ENCODE measurements at places on chromosomes 7 and 10. TPM values are rescaled to one million over a fixed set of nuclear protein-coding genes. Genes with fewer than 3 reads are reported as not detected.

DNA sequence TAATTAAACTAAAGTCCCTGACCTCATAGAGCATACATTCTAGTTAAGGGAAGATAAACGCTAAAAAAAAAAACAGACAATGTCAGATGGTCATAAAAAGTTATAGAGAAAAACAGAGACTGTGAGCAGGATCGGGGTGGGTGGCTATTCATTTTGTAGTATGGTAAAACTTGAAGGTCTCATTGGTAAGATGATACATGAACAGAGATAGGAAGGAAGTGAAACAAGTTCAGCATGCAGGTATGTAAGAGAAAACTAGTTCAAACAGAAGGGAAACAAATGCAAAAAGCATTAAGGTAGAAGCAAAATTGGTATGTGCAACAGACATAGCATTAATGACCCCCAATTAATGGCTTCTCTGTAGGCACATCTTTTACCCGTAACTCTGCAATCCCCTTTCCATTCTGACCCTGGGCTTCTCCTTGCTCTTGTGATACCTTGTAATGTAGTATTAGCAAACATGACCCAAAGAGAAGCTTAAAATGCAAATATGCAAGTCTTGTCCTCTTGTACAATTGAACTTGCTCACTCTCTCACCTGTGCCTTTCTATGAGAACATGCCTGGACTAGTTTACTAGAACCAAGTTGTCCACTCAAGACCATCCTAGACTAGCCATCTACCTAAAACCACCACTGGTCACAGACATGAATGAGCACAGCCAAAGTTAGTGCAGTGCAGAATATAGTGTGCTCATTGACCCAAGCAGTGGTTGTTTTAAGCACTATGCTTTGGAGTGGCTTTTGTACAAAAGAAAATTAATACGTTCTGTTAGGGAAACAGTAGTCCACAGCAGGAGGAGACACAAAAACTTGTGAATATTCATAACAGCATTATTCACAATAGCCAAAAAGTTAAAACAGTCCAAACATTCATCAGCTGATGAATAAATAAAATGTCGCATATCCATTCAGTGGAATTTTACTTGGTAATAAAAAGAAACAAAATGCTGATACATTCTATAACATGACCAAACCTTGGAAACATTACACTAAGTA lies 57.0 kb downstream of the BRAF start:
- H3K27ac ChIP-seq, result no peak overlapping the region
- H3K4me1 ChIP-seq, result no peaks in the 10 kb centered on the region
- DNase-seq, result no peak

- peaks cover 28% of the 10 kb centered on the region for H3K36me3 ChIP-seq
- DNase-seq, result peak; percentile 16
- no peaks in the 10 kb centered on the region for H3K27me3 ChIP-seq
- H3K4me1 ChIP-seq, result peaks cover 3% of the 10 kb centered on the region
Measured at GRCh38 chr7:73519867-73520672, 2.0 kb downstream of the BAZ1B start.

- H3K36me3 ChIP-seq, result no peaks in the 10 kb centered on the region
- H3K4me1 ChIP-seq, result peaks cover 8% of the 10 kb centered on the region
- no peak overlapping the region for H3K4me3 ChIP-seq
- no peaks in the 10 kb centered on the region for H3K27me3 ChIP-seq
- DNase-seq, result no peak
- no peak overlapping the region for H3K27ac ChIP-seq
Measured at GRCh38 chr10:80684259-80684658, 146.6 kb downstream of the SH2D4B start.

GRCh38 chr10:95408148-95408960 lies 117.6 kb upstream of the PDLIM1 start:
- H3K27me3 ChIP-seq, result no peaks in the 10 kb centered on the region
- peaks cover 40% of the 10 kb centered on the region for H3K36me3 ChIP-seq
- H3K4me3 ChIP-seq, result no peak overlapping the region
- no peaks in the 10 kb centered on the region for H3K4me1 ChIP-seq
- DNase-seq, result no peak
- no peak overlapping the region for H3K27ac ChIP-seq

DNA sequence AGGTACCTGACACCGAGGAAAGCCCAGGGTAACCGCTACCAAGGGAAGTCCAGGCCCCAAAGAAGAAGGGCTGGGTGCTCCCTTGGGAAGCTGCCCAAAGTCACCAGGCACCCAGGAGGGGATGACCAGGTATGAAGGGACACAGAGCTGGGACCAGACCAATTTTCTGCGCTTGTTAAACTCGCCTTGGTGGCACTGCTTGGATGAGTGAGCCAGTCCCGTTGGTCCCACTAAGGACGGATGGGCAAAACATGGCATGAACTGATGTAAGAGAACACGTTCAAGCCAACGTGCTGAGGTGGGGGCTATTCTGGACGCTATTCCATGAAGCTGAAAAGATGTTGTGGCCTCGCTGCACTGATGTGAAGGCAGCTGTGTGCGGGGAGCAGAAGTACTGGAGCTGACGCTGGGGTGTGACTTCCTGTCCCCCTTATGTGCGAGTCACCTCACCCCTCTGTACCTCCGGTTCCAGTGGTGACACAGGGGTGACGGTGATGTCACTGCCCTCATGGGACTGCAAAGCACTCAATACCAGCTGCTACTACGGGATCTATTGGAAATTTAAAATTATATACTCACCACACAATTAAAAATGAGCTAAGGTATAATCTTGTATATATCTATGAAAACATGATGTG lies 73.6 kb downstream of the COBL start:
- peaks cover 4% of the 10 kb centered on the region for H3K36me3 ChIP-seq
- no peak overlapping the region for H3K4me3 ChIP-seq
- no peaks in the 10 kb centered on the region for H3K4me1 ChIP-seq
- no peaks in the 10 kb centered on the region for H3K27me3 ChIP-seq
- DNase-seq, result no peak

DNA sequence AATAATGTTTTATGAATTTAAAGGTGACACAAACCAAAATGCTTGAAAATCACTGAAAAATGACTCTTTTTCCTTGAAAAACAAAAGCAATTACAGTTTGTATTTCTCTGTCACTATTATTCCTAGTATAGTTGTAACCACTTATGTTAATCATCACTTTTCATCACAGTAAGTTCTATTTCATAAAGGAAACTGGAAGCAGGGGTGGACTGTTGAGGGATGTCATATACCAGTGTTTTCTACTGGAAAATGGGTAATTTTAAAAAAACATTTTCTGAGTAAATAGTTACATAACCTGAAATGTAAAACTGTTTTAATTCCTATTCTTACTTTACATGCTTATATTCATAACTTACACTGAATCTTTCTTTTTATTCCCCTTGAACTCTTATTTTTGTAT lies 32.2 kb upstream of the SFMBT2 start:
- no peak overlapping the region for H3K27ac ChIP-seq
- no peak for DNase-seq
- H3K36me3 ChIP-seq, result no peaks in the 10 kb centered on the region

GRCh38 chr7:74023092-74023536 lies 4.9 kb upstream of the ELN start:
- no peaks in the 10 kb centered on the region for H3K4me1 ChIP-seq
- DNase-seq, result no peak
- no peak overlapping the region for H3K27ac ChIP-seq
- H3K27me3 ChIP-seq, result peaks cover 30% of the 10 kb centered on the region
- H3K36me3 ChIP-seq, result no peaks in the 10 kb centered on the region
- no peak overlapping the region for H3K4me3 ChIP-seq

DNA sequence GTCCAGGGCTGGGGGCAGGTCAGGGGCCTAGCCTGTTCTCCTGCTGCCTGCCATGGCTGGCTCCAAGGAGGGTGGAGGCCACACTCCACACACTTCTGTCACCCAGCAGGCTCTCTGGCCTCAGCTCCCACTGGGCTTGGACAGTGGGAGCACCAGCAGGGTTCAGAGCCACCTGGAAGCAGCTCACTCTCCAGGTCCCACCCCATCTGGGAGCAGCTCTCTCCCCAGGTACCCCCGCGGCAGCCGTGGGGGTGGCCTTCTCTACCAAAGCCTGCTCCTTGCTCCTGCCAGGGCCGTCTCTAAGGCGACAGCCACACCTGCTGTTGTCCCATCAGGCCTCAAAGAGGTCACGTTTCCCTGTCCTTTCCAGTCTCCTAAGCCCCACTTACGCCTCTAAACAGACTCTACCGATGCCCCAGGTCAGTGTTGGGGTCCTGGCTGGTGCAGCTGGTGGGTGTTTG lies 142.5 kb upstream of the RET start:
- no peak overlapping the region for H3K4me3 ChIP-seq
- peaks cover 56% of the 10 kb centered on the region for H3K27me3 ChIP-seq
- DNase-seq, result no peak
- no peaks in the 10 kb centered on the region for H3K4me1 ChIP-seq

- no peaks in the 10 kb centered on the region for H3K4me1 ChIP-seq
- no peak overlapping the region for H3K4me3 ChIP-seq
- H3K27me3 ChIP-seq, result no peaks in the 10 kb centered on the region
Measured at GRCh38 chr10:51171946-51172345, 97.7 kb downstream of the PRKG1 start.

DNA sequence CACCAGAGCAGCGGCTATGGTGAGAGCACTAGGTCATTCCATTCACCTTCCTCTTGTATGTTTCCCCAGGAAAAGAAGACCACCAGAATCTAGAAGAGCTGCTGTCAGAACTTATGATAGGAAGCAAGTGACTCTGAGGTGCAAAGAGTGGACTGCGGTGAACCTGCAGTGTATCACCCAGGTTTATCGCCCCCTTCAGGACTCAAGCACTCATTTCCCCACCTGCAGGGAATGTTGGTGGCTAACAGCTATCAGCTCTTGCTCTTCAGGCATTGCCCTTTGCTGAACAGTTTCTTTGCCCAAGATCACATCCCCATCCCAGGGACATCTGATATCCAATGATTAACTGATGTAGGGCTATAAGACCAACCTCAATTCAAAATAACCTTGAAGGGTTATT lies 66.3 kb upstream of the IL6 start:
- DNase-seq, result peak; percentile 9
- no peaks in the 10 kb centered on the region for H3K4me1 ChIP-seq
- no peaks in the 10 kb centered on the region for H3K27me3 ChIP-seq

GRCh38 chr7:45236666-45237065 lies 79.1 kb downstream of the RAMP3 start:
- no peaks in the 10 kb centered on the region for H3K36me3 ChIP-seq
- peaks cover 6% of the 10 kb centered on the region for H3K27me3 ChIP-seq
- DNase-seq, result no peak

GRCh38 chr7:54664235-54665228 lies 94.5 kb downstream of the SEC61G start:
- H3K4me1 ChIP-seq, result no peaks in the 10 kb centered on the region
- no peak overlapping the region for H3K27ac ChIP-seq
- H3K36me3 ChIP-seq, result no peaks in the 10 kb centered on the region
- peaks cover 41% of the 10 kb centered on the region for H3K27me3 ChIP-seq

DNA sequence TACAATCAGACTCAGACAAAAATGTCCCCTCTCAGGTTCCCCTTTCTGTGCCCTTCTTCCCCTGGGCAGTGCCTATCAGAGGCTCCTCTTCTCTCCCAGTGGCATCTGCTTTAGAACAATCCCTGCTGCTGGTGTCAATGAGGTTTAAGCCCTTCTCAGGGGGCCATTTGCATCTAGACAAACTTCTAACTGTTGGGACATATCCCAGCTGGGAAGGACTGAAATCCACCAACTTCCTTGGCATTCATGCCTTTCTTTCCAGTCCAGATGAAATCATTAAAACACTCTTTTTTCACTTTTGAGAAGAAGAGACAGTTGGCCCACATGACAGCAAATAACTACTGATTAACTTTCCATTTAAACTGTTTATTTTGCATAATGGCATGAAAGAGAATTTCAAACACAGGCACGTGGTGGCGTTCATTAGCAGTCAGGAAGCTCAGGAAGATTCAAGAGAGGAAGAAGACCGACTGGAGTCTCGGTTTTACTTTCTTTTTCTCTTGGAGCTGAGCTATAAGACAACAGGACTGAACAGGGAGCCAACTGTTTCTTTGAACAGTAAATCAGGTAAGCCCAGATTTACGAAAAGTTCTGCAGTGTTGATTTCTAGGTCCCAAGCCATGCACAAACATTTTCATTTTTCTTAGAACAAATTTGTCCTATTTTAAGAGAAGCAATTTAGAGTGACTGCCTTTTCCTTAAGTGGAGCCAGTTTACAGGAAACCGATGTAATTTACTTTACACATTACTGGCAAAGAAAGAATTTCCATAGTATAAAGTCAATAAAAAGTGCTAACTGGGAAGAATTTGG lies at the start of gene GIMAP2:
Gene GIMAP2 (plus strand): TSS at position 488 of the 811 bp plus-strand sequence. CDS start 1,354 bp downstream, outside the sequence.
- peak within 1 kb of the TSS; percentile 51 for H3K27ac ChIP-seq
- peak within 1 kb of the TSS; percentile 47 for H3K4me3 ChIP-seq

- H3K36me3 ChIP-seq, result no peaks in the 10 kb centered on the region
- H3K27me3 ChIP-seq, result no peaks in the 10 kb centered on the region
- peaks cover 24% of the 10 kb centered on the region for H3K4me1 ChIP-seq
- H3K27ac ChIP-seq, result no peak overlapping the region
Measured at GRCh38 chr7:130269318-130269694, 2.6 kb downstream of the CPA2 start.

GRCh38 chr7:129664029-129665012 lies 52.8 kb downstream of the NRF1 start:
- peak; percentile 18 for DNase-seq
- no peak overlapping the region for H3K27ac ChIP-seq
- peaks cover 22% of the 10 kb centered on the region for H3K36me3 ChIP-seq
- no peaks in the 10 kb centered on the region for H3K27me3 ChIP-seq
- H3K4me1 ChIP-seq, result no peaks in the 10 kb centered on the region
- H3K4me3 ChIP-seq, result no peak overlapping the region

GRCh38 chr10:103939522-103939921 lies 21.5 kb upstream of the STN1 start:
- no peaks in the 10 kb centered on the region for H3K36me3 ChIP-seq
- DNase-seq, result no peak
- no peaks in the 10 kb centered on the region for H3K27me3 ChIP-seq
- no peaks in the 10 kb centered on the region for H3K4me1 ChIP-seq

DNA sequence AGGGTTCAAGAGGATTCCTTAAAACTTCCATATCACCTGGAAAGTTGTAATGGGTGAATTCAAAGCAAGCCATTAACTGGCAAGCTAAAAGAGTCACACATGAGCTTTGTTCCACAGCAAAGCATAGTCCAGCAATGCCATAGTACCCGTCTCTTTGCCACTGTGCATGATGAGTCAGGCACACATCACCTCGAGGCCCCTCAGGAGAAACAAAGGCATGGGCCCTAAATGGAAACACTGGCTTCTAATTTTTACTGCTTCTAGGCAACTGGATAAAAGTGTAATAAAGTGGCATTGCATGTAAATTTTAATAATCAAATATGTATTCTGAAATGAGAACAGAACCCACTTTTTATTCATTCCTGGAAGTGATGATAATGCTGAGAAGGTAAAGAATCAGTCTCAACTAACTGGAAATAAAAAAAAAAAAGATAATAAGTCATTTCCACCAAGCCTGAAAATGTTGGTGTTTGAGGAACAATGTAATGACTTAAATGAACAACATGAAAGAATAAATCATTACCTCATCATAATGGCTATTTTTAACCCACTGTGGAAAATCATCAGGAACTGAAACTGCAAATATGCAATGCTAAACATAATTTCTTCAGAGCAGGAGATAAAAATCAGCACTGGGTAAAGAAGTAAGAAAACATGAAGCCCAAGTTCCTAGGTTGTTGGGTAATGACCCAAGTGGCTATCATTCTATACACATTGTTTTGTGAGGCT lies 104.9 kb downstream of the CDK6 start:
- no peak overlapping the region for H3K4me3 ChIP-seq
- H3K4me1 ChIP-seq, result no peaks in the 10 kb centered on the region
- no peak overlapping the region for H3K27ac ChIP-seq

LMOD2 gene
- 0.24 TPM for polyA plus RNA-seq

PRPF18 gene
- polyA plus RNA-seq, result 21.0 TPM

WEE2 gene
- polyA plus RNA-seq, result 5.1 TPM

PPP1R3A gene
- 0.03 TPM for polyA plus RNA-seq

SLIT1 gene
- 1.6 TPM for polyA plus RNA-seq

SPAG6 gene
- polyA plus RNA-seq, result 0.19 TPM

TMEM213 gene
- 0.01 TPM for polyA plus RNA-seq

CNTNAP2 gene
- polyA plus RNA-seq, result 12.9 TPM

HECW1 gene
- 0.36 TPM for polyA plus RNA-seq

TSPAN12 gene
- 99.6 TPM for polyA plus RNA-seq

DNAJB9 gene
- polyA plus RNA-seq, result 30.5 TPM

OR13A1 gene
- polyA plus RNA-seq, result 0.06 TPM

ITGB8 gene
- polyA plus RNA-seq, result 26.8 TPM

HOXA5 gene
- 30.3 TPM for polyA plus RNA-seq

Measured in large intestine (tissue), 12 donors.